ENCODE measurements at places on chromosomes 4 and X.

- no peak for DNase-seq
Observed at GRCh38 chr4:13984991-13985800, 357.7 kb upstream of the BOD1L1 start.

DNA sequence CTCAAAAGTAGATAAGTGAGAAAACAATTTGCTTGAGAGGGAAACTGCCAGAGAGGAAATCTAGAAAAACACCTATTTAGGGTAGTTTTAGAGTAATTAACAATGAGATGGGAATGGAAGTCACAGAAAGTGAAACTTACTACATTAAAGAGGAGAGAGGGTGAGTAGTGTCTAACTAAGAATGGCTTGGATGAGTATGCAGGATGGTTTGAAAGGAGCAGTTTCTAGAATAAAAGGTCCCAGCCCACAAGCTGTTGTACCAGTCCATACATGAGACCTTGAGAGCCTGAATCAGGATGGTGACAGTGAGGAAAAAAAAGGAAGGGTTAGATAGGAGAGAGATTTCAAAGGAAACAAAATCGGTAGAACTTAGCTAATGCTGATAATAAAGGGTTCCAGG, 1.3 kb downstream of the GAR1 start:
- DNase-seq = no peak

DNA sequence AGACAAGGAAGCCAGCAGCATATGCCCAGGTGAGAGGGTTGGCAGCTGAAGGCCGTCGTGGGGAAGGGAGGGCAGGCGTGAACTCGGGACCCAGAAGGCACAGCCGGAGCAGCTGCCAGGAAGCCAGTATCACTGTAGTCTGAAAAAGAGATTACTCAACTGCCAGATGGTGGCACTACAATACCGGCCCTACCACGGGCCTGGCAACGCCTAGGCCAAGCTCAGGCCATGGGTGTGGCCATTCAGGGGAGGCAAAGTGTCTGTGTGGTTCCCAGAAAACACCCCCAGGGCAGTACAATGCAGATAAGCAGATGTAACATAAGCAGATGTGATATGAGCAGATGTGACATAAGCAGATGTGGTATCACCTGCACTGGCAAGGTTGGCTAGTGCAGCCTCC, 236.0 kb downstream of the AFAP1 start:
- DNase-seq = no peak

DNA sequence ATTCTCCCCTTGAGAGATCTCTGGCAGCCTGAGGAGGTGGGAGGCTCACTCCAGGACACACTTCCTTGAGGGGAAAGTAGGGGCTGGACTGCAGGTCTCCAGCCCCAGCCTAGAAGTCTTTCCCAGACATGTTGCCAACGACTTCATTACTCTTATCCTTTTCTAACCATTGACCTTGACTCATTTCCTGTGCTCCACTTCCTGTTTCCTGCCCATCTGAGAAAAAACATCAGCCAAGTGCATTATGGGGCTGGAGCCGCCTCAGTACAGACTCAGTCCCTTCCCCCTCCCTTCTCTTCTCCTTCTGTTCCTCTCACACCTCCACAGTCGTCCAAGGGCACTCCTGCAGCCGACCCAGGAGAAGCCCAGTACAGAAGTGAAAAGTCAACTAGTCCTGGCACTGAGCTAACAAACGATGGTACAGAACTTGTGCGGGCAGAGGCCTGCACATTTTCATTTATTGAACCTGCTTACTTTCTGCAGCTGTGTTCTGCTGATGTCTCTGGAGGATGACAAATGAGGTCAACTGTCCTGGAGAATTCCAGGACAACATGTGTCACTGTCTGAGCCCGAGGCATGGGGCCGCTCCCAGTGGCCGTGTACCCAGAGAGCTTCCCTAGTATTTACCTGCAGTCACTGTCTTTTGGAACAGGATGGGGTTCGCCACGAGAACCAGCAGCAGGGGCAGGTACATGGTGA, 20.1 kb downstream of the GPR143 start:
- DNase-seq = peak; percentile 20

- DNase-seq = no peak
Observed at GRCh38 chrX:24805201-24805600, 111.5 kb downstream of the POLA1 start.
